ENCODE measurements at places on chromosomes 11 and 22.

- DNase-seq = no peak
Observed at GRCh38 chr11:10019906-10020682, 273.9 kb downstream of the SBF2 start.

DNA sequence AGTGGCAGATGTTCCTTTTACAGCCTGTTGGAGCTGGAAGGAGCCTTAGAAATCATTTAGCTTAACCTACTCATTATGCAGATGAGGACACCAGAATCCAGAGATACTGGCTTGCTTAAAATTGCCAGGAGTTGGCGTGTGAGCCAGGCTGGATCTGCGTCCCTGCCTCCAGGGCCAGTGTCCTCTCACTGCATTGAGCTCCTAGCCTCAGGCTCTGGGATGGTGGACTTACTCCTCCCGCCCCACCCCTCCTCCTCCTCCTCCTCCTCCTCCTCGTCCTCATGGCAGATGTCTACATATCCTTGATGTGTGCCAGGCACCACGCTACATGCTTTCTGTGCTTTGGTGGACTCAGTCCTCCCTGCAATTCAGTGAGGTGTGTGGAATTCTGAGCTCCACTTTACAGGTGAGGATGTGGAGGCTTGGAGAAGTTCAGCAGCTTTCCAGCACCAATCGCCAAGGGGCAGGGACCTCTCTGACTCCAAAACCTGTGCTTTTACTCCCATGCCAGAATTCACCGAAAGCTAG lies 24.1 kb downstream of the ADAMTS15 start:
- no peak for DNase-seq

- no peak for DNase-seq
Observed at GRCh38 chr11:69348414-69349235, 54.7 kb downstream of the MYEOV start.

DNA sequence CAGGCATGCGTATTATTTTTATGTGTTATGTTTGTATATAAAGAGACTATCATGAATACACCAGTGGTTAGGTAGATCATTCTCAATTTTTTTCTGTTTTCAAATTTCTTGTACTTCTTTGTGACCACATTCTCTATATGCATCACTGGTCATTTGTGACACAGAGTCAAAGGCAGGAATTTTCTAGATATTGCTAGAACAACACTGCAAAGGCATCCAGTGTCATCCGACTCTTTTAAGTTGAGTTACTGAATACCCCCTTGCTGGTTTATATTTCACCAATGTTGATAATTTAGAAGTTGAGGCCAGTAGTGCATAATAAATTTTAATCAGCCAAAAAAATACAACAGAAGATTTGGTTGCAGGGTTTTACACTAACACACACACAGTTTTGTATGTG lies 351.8 kb downstream of the CASP12 start:
- no peak for DNase-seq

DNA sequence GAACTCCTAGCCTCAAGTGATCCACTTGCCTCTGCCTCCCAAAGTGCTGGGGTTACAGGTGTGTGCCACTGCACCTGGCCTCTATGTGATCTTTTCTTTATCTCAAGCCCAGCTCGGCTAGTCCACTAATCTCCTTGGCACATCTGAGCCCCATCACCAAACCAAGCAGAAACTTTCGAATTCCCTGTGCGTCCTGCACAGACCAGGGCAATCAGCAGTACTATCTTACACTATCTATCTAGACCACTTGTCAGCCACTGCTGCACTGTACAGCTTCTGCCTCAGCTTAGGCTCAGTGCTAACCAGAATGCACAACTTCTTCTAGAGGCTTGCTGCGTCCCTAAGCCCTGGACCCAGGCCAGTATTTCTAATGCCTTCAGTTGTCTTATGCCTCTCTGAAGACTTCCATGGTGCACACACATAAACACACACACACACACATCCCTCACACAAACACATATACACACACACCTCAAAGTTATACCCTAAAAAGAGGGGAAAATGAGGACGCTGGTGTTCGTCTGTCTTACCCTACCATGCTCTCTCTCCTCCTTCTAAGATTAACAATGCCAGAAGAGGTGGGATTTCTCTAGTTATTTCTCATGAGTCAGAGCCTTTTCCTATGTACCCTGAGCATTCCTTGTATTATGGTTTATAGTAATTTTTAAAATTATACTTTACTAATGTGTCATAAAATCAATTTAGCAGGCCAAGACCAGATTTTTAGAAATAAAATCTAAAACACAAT lies 59.3 kb upstream of the FAM181B start:
- DNase-seq = no peak

DNA sequence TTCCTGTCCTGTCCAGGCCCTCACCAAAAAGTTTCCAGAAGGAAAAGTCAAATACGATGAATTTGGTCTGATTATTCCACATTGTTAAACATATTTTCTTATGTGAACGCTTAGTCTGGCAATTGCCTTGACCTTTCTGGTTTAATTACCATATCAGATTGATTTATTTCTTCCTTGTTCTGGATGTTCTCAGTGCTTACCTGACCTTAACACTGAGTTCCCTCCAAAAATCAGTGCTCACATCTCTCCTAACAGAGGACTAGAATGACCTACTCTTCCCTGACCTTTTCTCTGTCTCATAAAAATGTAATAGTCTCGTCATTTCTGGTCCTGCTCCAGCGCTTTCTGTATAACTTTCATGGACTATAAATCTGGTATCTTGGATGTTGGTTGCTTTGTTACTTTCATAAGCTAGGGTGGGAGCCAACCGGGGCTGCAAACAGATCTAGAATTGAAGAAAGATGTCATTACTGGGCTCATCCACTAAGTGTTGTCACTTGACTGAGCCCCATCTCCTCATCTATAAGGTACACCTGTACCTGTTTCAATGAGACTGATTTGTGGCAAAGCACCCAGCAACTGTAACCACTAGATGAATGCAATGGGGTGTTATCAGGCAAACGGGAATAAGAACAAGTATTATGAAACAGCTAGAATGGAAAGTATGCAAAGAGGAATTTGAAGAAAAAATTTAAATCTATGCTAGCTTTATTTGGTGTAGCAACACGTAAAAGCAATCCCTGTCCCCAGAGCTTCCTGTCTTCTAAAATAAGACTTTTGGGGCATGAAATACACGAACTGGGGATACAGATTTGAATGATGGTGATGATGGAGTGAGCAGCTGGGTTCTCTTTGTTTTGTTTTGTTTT lies 2.4 kb downstream of the FADS2 start:
- no peak for DNase-seq

GRCh38 chr11:13008061-13008435 lies 1.1 kb upstream of the RASSF10 start:
- DNase-seq = no peak

DNA sequence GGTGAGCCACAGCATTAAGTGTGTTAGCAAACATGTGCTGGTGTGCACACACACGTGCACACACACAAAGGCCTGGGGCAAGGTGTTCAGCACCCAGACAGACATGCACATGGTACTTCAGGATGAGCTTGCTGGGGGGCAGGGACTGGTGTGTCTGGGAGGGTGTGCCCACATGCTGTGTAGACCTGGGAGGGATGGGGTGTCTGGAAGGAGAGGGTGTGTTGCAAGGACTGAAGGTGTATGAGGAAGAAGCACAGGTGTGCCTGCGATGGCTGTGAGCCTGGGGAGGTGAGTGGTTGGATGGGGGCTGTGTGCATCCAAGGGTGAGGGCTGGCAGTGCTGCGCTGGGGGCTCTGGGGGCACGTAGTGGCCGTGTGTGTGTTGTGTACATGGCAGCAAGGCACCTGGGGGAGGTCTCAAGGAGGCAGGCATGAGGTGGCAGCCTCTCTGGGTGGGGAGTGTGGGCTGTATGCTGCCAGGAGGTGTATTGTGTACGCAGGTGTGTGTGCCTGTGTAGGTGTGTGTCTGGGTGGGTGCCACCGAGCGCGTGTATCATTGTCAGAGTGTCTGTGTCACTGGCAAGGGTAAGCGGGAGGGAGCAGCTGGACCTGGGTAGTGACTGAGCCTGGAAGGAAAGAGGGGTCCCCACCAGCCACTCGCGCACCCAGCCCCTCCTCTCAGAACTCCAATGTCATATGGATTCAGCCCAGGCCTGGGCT lies 2.2 kb downstream of the NRXN2 start:
- no peak for DNase-seq

- no peak for DNase-seq
Observed at GRCh38 chr22:37742376-37743171, 45.7 kb downstream of the TRIOBP start.

DNA sequence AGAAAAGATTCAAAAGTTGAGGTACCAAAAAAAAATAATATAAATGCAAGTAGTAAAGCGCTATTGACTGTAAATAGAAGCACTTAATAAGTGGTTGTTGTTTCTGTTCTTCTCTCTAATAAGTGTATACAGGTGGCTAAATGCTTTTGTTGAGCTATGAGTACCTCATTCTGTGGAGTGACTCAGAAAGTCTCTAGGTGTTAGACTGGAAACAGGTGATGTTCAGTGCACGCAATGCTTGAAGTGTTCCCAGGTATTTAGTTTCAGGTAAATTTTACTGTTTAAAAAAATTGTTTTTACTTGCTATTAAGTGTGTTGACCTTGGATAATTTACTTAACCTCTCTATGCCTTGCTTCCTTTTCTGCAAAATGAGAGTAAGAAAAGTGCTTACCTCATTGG lies 24.2 kb downstream of the POU2AF3 start:
- DNase-seq = no peak

DNA sequence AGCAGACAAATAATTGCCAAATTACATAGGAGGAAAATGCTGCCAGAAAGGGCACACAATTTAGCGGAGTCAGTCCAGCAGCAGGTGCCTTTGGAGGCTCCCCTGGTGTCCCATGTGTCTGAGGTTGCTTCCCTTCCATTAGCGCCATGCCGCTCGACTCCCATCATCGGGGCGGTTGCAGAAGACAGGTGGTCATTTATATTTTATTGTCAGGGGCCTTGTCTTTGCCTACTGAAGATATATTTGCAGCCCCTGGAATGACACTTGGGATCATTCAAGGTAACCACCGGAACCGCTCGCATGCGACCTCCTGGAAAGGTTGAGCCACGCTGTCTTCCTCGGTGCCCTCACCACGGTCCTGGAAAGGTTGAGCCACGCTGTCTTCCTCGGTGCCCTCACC lies 298.3 kb downstream of the TBC1D22A start:
- no peak for DNase-seq

DNA sequence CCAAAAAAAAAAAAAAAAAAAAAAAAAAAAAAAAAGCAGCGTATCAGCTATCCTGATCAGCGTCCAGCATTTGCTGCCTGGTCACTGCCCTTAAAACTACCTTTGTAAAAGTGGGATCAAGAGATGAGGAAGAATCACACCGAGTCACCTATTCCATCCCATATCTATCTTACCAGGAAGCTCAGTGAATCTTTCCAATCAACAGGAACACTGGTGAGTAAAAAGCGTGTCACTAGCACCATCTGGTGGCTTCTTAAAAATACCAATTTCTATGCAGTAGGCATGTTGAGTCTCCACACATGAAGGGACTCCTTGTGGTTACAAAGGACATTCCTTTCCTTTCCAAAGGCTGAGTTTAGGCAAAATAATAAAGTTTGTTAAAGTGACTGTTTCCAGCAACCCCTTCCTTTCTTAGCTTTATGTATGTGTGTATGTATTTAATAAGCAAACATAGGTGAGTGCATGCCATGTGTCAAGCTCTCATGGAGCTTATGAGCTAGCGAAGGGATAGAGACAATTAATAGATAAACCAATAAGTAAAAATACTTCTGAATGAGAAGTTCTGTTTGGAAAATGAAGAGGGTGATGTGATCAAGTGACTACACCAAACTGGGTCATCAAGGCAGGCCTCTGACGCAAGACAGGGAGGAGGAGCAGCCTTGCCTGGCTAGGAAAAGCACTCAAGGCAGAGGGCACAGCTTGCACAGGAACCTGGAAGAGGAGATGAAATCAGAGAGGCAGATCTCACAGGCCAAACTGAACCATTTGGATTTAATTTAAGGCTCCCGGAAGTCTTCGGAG lies 13.9 kb upstream of the TP53AIP1 start:
- no peak for DNase-seq

DNA sequence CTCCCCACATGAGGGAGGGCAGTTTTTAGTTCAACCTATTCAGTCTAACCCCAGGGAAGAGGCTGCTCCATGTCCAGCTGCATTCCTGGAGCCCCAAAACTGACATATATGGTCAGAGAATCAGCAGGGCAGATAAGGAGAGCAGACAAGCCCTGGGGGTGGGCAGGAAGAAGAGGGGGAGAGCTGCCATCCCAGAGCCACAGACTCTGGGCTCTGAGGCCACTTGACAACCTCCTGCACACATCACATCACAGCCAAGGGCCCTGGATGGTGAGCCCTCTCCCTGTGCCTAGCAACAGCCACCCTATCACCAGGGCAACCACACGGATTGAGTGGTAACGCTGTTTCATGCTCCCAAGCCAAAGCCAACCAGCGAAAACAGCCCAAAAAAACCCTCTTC lies 3.1 kb downstream of the ARHGAP1 start:
- no peak for DNase-seq

DNA sequence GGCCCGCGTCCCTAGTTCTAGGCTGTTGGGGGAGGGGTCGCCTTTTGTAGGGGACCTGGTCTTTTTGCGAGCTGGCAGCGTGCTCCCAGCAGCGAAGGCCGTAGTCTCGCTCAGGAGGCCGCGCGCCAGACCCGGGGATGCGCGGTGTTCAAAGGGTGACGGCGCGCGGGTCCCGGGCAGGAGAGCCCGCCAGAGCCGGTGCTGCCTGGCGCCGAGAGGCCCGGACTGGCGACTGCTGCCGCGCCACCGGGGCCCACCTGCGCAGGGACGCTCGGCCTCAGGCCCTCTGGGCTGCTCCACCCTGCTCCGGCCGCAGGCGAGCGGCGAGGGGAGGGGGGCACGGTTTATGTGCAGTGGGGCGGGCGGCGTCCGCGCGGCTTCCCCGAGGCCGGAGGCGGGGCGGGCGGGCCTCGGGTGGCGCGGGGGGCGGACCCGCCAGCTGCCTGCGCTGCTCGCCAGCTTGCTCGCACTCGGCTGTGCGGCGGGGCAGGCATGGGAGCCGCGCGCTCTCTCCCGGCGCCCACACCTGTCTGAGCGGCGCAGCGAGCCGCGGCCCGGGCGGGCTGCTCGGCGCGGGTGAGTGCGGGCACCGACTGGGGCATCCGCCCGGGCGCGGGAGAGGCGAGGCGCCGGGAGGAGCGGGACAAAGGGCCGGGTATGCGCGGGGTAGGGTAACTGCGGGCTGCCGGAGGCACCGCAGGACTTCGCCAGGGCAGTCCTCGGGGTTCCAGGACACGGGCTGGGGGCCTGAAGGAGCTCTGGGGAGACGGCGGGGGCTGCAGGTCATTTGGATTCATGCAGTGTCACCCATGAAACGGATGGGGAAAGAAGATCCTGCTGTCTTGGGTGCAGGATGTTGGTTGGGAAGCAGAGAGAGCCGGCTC lies at the start of gene PRSS23:
Gene PRSS23, plus strand, starts transcription at position 467 of the 884 bp plus-strand sequence. CDS start 7,102 bp downstream, outside the sequence.
- no peak for DNase-seq

- DNase-seq = no peak
Observed at GRCh38 chr11:120141768-120142423, 4.0 kb upstream of the TRIM29 start.

- DNase-seq = no peak
Observed at GRCh38 chr11:69213964-69214363, 58.2 kb downstream of the SMIM38 start.

- no peak for DNase-seq
Observed at GRCh38 chr11:18080451-18080850, 25.4 kb downstream of the SAAL1 start.

Measured in activated CD8-positive, alpha-beta memory T cell treated with anti-CD3 and anti-CD28 coated beads for 4 hours (primary cell).